D721Med (cell line): ENCODE measurements at places on chromosomes 1 and 21.

DNA sequence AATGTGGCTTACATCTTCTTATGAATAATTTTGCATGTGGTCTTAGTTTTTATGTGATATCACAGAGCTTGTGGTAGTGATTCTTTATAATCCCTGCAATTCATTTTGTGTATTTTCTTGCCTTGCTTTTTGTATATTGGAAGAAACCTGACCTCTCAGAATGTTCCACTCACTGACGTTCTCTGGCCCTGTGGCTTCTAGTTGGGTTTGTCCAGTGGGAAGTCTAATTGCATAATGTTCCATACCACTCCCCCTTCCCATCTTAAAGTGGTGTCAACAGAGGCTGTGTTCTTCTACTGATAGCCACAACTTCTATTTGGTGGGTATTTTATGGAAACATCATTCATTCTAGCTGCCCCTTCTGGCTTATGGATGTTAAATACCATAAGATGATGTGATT, 225.3 kb downstream of the BACH1 start:
- no peak for DNase-seq

GRCh38 chr1:208058756-208059155, 147.8 kb upstream of the CD34 start:
- no peak for DNase-seq

DNA sequence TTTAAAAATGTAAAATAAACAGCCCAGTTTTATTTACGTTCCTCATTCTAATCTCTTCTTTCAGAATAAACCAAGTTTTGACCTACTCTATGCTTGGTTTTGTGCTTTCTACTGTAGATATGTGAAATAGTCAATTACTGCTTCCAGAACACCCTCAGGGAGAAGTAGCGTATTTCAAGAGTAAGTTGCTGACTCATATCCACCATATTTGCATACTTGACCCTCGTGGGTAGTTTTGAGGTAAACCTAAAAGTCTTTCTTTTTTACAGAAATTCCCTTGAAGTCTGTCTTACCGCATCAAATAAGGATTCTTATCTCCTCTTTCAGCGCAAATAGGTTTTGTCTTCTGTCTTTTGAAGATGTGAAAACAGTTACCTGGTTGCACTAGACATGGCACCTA, 1.4 kb upstream of the OR2L3 start:
- no peak for DNase-seq

DNA sequence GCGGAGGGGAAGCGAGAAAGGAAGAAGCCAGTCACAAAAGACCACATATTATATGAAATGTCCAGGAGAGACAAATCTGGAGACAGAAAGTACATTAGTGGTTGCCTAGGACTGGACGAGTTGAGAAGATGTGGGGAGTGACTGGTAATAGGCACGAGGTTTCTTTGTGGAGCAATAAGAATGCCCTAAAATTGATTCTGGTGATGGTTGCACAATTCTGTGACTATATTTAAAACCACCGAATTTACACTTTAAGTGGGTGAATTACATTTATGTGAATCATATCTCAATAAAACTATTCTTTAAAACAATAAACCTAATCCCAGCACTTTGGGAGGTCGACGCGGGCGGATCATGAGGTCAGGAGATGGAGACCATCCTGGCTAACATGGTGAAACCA, 63.1 kb downstream of the ZNF281 start:
- DNase-seq: no peak

DNA sequence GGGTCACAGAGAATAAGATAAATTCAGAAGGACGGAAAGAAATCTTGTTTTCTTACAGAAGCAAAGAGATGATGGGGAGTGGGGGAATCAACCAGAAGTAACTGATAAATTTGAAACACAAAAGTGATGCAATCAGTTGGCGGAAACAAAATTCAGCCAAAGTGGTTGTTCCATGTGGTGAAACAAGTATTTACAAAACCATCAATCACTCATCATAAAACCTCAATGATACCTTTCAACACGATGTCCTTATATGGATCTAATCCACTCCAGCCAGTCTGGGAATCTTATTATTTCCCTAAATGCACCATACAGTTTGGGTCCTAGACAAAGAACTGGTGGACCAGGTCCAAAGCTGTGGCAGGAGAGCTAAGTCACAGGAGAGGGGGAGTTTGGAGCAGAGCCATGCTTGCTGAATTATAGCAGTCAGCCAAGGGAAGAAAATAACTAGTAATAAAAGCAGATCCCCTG, 303.8 kb upstream of the LRRC7 start:
- no peak for DNase-seq

DNA sequence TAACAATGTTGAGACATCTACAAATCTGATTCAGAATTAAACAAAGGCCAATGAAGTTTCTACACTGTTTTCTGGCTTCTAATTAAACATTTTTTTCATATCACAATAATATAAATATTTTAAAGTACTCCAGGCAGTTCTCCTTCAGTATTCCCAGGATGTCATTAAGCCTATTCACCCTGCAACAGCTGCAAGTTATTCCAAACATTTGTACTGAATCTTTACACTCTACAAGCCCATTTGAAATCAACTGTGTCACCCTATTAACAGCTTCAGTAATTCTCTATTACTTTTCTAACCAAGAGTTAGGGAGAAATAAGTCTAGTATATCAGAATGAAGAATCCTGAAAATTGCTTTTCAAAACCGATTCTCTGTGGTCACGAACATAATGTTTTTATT, 124.6 kb downstream of the OLFML2B start:
- DNase-seq: no peak

- no peak for DNase-seq
Measured at GRCh38 chr1:211742272-211742671, 66.9 kb upstream of the NEK2 start.

DNA sequence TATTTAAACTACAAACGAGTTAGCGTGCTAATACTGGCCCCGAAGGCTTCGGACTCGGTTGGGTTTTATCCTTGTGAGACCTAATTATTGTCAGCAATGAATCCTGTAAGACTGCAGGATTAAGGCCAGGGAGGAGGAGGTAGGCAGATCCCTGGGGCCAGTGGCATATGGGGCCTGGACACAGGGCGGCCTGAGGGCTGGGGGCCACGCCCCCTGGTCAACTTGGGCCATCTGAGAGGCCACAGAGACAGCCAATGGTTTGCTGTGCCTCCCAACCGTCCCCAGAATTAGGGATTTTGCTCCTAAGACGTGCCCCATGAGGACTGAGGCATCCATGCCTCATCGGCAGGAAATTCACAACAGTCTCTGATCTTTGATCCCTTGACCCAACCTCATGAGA, 31.1 kb upstream of the DISP3 start:
- no peak for DNase-seq

GRCh38 chr1:14190508-14190907, 408.0 kb upstream of the KAZN start:
- DNase-seq: no peak

- no peak for DNase-seq
Measured at GRCh38 chr1:179767177-179767581, 24.1 kb downstream of the FAM163A start.

DNA sequence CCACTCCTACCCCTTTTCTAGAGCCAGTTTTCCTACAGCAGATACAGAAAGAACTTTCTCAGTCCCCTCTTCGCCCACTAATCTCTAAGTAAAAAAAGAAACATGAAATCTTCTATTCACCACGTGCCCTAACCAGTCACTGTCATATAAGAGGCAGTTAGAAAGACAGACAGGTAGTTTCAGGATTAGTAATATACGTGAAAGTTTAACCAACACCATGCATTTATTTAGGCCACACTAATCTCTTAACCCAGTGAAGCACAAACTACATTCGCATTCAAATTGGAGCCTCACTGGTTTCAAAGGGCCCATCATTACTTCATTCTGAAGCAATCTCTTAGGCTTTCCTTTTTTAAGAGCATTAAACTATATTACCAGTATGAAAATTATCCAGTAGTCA, 10.1 kb downstream of the GPATCH2 start:
- DNase-seq: no peak

DNA sequence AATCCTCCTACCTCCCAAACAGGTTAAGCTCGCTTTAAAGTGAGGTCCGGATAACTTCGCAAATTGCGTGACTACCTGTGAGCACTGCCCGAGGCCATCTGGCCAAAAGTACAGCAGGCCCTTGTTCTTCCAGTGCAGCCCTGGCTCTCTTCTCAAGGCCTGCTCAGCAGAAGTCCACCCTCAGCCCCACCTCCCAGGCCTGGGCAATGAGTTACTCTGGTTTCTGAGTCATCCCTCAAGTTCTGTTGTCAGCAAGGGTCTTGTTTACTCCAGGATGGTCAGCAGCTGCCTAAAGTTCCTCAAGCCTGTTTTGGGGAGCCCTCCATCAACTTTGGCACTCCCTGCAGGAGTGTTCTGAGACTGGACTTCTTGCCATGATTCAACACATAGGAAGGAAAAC, 101.7 kb downstream of the BCAR3 start:
- no peak for DNase-seq

DNA sequence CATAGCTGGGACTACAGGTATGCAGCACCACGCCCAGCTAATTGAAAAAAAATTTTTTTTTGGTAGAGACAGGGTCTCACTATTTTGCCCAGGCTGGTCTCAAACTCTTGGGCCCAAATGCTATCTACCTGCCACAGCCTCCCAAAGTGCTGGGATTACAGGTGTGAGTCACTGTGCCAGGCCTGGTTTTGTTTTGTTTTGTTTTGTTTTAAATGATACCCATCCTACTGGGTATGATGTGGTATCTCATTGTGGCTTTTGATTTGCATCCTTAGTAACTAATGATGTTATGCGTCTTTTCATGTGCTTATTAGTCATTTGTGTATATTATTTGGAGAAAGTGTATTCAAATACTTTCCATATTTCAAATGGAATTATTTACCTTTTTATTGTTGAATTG, 142.3 kb downstream of the VPS13D start:
- no peak for DNase-seq

GRCh38 chr1:246311461-246311860, 195.6 kb downstream of the SMYD3 start:
- no peak for DNase-seq

DNA sequence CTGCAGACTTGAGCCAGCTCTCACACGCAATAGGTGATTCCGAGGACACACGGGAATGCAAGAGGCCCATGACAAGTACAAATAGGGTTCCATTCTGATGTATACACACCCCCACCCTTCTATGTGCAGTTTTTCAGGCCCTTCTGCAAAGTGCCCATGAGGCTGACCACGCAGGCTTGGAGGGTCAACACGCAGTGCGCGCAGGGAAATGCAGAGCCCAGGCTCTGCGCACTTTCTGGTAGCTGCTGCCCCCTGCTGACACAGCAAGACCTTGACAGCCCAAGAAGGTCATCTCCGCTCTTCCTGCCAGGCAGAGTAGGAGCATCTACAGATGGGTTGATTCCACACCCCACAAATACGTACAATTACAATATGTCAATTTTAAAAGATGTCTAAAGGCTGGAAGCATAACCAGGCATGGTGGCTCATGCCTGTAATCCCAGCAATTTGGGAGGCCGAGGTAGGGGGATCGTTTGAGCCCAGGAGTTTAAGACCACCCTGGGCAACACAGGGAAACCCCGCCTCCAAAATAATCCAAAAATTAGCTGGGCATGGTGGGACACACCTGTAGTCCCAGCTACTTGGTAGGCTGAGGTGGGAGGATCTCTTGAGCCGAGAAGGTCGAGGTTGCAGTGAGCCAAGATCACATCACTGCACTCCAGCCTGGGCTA, 18.5 kb downstream of the SH3BP5L start:
- no peak for DNase-seq

DNA sequence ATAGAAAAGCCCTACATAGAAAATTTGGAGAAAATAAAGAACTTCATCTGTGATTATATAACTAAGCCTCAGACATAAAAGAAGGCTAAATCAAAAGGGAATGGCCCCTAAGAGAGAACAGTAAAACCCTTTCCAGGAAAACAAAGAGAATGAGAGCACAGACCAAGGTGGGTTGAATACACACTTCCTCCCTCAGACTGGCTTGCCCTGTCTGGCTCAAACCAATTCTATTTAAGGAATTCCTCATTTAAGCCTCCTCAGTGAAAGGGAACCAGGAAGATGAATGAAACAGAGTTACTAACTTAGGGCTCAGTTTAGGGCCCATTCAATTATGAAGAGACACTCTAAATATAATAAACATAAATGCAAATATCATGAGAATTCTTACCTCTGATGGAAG, 10.6 kb upstream of the SYT14 start:
- no peak for DNase-seq

GRCh38 chr1:231611111-231611510, 15.5 kb upstream of the DISC1 start:
- no peak for DNase-seq

DNA sequence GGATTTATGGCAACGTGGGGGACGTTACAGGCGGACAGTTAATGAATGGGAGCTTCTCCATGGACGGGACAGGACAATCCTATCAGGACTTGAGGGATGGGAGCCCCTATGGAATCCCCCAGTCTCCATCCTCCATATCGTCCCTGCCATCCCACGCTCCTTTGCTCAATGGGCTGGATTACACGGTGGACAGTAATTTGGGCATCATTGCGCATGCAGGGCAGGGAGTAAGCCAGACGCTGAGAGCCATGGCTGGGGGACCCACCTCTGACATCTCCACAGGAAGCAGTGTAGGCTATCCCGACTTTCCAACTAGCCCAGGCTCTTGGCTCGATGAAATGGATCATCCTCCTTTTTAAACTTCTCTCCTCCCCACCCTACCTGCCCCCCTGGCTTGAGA, 44.2 kb downstream of the LHX4 start:
- no peak for DNase-seq

GRCh38 chr1:246335151-246335550, 171.9 kb downstream of the SMYD3 start:
- no peak for DNase-seq

GRCh38 chr1:30373471-30374399, 349.6 kb downstream of the MATN1 start:
- DNase-seq: no peak

DNA sequence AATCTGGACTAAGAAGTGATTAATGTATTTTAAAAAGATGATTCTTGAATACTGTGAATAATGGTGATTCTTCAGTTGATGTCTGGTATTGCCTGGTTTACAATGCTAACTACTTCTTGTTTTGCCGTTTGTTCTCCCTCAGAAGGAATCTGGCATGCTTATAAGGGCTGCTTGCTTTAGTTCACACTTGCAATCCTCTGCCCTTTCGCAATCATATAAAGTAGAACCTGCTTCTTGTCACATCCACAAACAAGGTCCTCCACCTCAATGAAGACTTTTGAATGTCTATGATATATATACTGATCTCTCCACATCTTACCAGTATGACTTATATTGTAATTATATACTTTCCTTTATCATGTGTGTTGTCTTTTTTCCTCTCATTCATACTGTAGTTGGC, 92.6 kb downstream of the ADGRL4 start:
- no peak for DNase-seq

- no peak for DNase-seq
Measured at GRCh38 chr1:8448911-8449661, 131.2 kb downstream of the SLC45A1 start.

DNA sequence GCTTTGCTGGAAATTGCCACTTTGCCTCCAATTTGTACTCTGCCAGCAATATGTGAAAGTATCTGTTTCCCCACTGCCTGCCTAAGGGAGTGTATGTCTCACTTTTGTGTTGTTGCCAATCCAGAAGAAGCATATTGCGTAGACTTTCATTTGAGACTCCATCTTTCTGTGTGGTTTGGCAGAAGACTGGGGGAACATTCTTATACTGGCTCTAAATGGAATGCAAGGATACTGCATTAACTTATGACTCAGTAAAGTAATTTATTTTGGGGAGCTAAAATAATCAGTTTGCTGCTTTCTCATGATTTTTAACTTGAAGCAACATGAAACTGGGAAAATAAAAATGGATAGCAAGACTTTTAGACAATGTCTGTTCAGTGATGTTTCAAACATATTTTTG, 107.7 kb upstream of the TMPRSS2 start:
- no peak for DNase-seq
